ENCODE measurements at places on chromosomes 6 and 20. TPM values are rescaled to one million over a fixed set of nuclear protein-coding genes. Genes with fewer than 3 reads are reported as not detected.

DNA sequence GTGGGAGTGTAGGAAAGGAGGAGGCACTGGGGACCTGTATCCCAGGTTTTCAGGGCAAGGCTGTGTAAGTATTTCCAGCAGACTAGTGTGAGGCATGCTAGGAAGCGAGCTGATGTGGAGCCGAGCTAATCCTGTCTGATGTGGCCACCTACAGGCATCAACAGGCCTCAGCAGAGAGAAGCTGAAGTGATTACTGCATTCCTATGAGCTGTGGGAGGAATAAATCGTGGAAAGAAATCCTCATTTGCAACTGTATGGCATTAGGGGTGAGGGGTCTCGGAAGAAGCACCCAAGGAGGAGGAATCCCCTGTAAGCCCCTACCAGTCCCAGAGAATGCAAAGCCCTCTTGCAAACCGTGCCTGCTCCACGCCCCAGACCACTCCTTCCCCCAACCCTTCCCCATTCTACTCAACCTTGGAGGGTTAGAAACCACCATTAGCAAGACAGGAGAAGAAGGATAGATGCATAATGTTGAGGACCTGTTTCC, 41.6 kb downstream of the C6orf15 start:
- H3K27me3 ChIP-seq, result no peaks in the 10 kb centered on the region
- H3K36me3 ChIP-seq, result no peaks in the 10 kb centered on the region
- H3K4me3 ChIP-seq, result no peak overlapping the region
- no peak for DNase-seq

Gene SENP6
- 82.1 TPM for total RNA-seq

DNA sequence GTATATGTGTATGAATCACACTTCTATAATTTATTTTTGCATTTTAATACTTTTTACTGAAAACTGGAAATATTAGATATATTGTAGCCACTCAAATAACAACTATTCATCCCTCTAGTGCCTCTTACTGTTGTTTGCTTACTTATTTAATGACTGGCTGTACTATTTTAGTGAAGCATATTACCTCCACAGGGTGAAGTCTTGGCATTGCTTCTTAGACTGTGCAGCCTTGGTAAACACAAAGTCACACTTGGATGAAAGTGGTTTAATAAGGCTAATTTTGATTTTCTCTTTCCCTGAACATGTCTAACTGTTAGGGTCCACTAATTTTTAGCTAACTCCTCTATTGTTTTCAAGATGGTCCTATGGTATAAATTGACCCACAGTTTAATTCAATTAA, 1043.2 kb upstream of the ADGRB3 start:
- DNase-seq, result no peak
- H3K27me3 ChIP-seq, result no peaks in the 10 kb centered on the region
- no peak overlapping the region for H3K4me3 ChIP-seq

DNA sequence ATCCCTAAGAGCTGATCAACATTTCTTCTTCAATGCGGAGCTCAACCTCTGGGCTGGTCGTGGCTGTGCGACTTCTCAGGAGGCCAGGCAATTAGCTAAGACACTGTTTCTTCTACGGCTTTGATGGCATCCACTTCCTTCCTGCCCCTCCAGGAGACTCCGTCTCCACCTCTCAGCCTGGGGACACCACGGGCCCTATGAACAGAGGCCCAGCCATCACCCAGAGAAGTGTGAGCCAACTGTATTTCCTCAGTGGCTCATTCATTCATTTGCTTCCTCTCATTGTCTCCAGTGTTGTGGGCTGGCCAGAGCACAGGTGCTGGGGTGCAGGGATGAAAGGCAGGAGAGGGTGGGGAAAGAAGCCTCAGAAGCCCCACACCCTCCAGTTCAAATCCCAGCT, 51.8 kb upstream of the APCDD1L start:
- no peaks in the 10 kb centered on the region for H3K27me3 ChIP-seq
- H3K4me1 ChIP-seq, result peaks cover 43% of the 10 kb centered on the region
- peak; percentile 24 for DNase-seq
- H3K27ac ChIP-seq, result peak overlapping the region; percentile 1
- no peak overlapping the region for H3K4me3 ChIP-seq

Measured in chondrocyte (in vitro differentiated cells).